ENCODE measurements at places on chromosomes 7 and 10.

DNA sequence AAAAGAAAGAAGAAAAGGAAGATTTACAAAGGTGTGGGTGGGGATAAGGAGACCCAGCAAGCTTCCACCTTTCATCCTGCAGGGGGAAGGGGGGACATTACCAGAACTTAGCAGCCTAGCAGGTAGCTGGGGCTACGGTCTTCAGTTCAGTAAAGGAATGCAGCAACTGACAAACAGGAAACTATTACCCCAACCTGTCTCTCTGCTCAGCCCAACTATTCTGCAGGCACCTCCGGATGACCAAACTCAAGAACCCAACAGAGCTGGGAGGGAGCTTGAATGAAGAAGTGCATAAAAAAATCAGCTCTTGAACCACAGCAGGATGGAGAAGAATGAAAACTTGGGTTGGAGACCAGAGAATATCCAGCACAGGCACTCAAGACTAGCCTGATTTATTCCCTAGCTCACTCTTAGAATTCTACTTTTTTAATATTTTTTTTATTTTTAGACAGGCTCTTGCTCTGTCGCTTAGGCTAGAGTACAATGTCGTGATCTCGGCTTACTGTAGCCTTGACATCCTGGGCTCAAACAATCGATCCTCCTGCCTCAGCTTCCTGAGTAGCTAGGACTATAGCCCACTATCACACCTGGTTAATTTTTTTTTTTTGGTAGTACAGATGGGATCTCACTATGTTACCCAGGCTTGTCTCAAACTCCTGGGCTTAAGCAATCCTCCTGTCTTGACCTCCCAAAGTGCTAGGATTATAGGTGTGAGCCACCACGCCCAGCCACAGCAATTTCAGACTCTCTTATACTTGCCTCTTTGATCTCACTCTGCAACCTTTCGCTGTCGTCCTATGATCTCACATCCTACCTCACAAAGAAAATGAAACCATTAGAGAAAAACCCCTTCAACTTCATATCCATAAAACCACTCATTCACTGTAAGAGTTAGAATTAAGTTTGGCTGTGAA is 18.5 kb upstream of the C10orf67 start:
- DNase-seq, result no peak

- DNase-seq, result no peak
Observed at GRCh38 chr10:93039110-93039509, 21.5 kb upstream of the CYP26C1 start.

- DNase-seq, result peak; percentile 72
Observed at GRCh38 chr10:95275726-95276366, 15.0 kb downstream of the PDLIM1 start.

DNA sequence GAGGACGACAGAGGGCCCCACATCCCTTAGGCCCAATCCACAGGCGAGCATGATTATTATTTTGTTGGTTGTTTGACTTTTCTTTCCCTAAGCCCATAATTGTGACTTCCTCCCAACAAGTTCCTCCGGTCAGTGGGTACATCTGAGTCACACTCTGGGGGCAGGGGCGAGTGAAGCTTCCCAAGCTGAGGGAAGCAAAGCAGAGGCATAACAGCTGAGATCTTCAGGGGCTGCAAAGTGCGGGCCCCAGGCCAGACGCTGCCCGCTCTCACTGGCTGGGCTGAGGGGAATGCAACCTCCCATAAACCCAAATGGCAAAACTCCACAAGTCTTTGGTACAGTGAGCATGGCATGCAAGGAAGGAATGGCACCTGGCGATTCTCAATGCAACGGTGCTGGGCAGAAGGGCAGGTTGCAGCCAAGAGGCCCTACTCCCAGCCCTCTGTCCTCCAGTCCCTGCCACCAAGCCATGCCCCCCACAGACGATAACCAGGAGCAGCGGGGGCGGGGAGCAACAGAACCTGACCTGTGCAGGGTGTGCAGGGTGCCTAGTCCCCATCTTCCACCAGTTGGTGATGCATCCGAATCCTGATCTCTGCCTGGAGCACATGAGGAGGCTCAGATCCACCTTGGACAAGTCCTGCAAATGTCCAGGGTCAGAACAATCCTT is 25.3 kb downstream of the TNS3 start:
- DNase-seq, result peak; percentile 58

GRCh38 chr10:96904648-96905047 is 72.5 kb downstream of the LCOR start:
- DNase-seq, result no peak

DNA sequence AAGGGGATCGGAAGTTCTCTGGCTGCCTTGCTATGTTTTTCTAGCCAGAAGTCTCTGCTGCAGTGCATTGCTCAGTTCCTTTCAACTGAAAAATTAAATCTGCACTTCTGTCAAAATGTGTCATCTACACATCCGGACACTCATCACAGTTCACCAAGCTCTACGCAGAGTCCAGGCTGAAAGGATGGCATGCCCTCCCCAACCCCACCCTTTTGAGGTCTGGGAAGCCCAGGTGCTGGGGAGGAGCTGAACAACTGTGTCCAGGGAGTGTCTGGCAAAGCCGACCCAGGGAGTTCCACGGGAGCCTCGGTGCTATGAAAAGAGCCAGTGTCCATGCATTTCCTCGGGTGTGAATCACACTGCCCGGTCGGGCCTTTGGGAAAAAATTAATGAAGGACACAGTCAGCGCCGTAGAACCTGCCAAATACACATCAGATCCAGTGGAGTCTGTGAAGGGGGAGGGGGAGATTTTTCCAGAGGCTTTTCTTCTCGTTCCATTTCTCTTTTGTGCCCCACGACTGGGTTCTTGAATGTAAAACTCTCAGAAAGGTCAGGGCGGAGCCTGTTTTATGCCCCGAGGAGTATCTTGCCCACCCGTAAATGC is 757 bp upstream of the PALS2 start:
- peak; percentile 69 for DNase-seq

DNA sequence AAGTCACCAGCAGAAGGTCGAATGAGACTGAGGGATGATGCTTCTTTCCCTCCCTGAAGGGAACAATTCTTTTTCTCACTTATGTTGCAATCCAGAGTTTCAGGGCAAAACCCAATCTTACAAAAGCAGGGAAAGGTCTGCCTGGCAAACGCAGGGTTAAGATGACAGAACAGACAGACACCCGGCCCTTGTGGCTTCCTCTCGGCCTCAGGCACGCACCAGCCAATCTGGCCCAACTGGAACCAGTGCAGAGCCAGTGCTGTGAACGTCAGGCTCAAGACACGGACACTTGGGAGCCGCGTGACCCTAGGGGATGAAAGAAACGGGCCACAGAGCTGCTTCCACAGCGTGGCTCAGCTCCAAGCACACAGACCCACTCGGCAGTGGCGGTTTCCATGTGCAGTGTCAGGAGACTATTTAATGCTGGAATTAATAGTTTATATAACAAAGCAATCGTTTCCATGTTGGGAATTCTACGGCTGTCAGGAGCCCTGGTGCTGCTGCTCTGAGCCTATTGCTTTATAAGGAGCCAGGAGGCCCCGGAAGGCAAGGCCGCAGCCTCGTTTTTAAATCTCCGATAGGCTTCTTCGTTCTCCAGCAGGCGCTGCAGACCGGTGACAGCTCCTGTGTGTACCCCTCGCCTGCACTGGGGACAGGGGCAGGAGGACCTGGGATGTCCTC is 198.4 kb downstream of the DIP2C start:
- DNase-seq, result peak; percentile 82

DNA sequence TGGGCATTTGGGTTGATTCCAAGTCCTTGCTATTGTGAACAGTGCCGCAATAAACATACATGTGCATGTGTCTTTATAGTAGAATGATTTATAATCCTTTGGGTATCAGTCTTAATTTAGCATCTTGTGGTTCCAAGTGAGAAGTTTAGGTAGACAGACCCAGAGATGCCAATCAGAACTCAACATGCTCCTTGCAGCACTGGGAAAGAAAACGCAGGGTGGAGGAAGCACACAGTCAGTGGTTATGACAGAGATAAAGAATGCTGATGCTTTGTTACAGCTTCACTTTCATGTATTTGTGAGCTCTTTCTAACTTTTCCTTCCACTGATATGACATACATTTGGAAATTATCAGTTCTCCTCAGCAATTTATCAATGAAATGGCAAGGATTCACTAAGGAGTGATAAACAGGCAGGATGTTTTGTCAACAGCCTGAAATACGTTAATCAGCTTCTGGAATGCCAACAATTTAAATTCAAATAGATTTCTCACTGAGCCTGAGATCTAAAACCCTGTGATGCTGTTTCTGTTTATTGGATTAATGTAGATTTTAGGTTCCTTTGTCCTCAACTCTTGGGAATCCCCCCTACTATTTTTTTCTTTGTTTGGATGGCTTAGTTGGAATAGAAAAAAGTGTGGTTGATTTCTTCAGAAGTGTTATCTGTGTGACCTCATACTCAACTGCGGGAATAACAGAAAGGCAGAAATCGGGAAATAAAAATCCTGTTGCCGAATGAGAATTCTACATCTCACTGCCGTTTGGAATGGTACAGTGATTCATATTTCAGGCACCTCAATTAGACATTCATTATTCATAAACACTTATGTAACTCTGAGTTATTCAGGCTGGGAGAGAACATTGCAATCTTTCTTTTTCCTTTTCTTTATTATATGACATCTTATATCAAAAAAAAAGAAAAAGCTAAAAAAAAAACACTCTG is 675.0 kb downstream of the CNTNAP2 start:
- DNase-seq, result no peak

- DNase-seq, result no peak
Observed at GRCh38 chr7:129281163-129281562, 56.3 kb downstream of the AHCYL2 start.

DNA sequence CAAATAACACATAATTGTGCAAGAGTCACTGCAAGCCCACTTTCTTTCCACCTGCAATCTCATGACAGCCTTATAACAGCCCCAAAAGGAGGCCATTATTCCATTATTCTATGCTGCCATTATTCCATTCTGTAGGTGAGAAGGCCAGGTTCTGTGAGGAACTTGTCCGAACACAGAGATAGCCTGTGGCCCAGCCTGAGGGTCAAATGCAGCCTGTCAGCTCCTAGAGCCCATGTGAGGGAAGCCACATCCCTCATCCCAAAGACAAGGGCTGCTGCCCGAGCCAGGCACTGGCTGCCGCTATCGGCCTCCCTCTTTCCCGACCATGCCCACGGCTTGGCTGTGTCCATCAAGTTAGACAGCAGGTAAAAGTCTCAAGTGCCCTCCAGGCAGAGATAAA is 24.1 kb upstream of the C10orf71 start:
- DNase-seq, result no peak

DNA sequence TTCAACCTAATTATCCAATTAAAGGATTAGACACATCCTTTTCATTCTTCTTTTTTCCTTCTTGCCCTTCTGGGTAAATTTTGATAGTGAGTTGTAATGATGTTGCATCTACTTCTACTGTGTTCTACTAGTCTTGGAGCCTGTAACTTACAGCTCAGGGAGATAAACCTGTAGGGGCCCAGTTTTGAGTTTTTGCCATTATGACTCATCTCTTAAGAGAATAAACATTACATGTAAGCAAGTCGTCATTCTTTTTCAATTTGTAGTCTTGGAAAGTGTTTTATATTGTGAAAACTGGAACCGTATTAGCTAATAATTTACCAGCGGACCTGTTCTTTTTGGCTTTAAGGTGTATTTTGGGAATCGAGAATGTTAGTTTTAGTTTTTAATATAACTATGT is 89.7 kb upstream of the RPA3 start:
- peak; percentile 57 for DNase-seq

- DNase-seq, result no peak
Observed at GRCh38 chr7:138196971-138197896, 121.0 kb downstream of the AKR1D1 start.

DNA sequence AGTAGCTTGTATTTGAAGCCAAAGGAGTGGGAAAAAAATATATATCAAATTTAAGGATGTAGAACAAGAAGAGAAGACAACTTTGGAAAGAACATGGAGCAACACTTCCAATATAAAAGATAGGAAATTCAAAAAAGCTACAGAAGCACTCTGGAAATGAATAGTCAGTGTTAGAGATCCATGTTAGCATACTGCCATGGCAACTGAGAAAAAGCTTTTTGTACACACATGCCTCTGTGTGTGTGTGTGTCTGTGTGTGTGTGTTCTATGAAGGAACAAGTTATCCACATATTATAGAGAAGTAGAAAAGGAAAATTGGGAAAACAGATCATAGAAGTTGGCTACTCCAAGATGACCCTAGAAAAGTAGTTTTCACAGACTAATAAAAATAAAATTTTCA is 96.3 kb downstream of the LRRTM3 start:
- DNase-seq, result no peak

DNA sequence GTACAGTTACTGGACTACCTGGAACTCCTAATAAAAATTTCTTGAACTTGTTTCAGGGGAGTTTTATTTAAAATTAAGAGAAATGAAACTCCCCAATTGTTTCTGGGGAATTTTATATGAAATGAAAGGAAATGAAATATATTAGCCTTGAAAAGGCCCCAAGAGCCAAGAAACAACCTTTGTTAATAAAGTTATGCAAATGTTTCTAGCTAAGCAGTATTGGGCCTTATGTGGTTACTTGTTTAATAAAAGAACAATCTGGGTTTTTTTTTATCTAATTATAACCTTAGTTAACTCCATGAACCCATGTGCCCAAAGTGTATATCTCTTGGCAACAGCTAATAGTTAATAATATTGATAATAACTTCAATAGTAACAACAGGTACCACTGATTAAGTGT is 222.8 kb downstream of the EXOC4 start:
- no peak for DNase-seq

- no peak for DNase-seq
Observed at GRCh38 chr10:86836044-86836443, 79.6 kb downstream of the BMPR1A start.

- no peak for DNase-seq
Observed at GRCh38 chr7:293681-294439, 3.9 kb downstream of the FOXL3 start.

- peak; percentile 29 for DNase-seq
Observed at GRCh38 chr10:57716884-57717283, 550.8 kb downstream of the IPMK start.

GRCh38 chr7:130723784-130724183 is 10.2 kb downstream of the KLF14 start:
- DNase-seq, result peak; percentile 11

- DNase-seq, result no peak
Observed at GRCh38 chr10:110939419-110939818, 20.0 kb downstream of the SHOC2 start.

- DNase-seq, result peak; percentile 99
Observed at GRCh38 chr10:70664702-70665195, 7.6 kb upstream of the ADAMTS14 start.

DNA sequence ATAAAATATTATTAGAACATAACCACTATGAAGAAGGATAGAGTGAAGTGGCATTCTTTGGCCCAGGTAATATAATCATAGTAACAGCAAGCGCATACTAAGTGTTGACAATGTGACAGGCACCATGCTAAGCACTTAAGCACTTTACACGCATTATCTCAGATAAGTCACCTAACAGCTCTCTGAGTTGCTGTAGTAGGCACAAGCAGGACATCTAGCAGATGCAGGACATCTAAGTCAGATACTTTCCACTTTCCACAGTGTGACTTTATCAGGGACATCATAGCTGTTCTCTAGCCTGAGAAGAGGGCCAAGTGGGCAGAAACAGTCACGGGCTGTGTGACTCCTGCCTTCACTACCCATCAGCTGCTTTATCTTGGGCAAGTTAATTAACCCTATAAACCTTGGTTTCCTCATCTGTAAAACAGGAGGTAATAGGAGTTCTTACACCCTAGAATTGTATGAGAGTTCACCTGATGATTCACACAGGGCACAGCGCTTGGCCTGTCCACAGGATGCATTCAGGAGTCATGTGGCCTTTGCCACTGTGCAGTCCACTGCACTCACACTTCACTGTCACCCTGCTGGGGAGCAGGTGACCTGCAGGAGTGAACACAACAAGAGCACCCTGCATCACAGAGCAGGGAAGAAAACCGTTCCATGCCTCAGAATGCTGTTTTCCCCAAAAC is 12.5 kb downstream of the LIPA start:
- no peak for DNase-seq

- DNase-seq, result no peak
Observed at GRCh38 chr7:51027106-51027934, 244.6 kb upstream of the GRB10 start.

Data from EH (cell line).